Osteoblast (primary cell): ENCODE measurements at places on chromosomes 3 and 15. TPM values are rescaled to one million over a fixed set of nuclear protein-coding genes. Genes with fewer than 3 reads are reported as not detected.

DNA sequence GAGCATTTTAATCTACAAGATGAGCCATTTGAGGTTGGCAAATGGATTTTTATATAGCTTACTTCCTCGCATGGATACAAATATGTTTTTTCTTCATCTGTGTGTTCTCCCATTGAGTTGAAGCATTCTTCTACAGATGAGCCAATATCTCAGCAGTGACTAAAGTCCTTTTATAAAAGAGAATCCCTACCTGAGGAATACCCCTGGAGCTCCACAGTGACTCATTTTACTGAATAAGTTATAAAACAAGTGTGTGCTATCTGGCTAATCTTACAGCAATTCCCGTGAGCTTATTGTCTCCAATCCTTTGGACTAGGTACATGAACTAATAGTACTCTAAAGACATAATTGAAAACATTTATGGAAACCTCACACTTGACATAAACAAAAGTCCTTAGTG is 354.2 kb upstream of the BCHE start:
- no peak for DNase-seq

DNA sequence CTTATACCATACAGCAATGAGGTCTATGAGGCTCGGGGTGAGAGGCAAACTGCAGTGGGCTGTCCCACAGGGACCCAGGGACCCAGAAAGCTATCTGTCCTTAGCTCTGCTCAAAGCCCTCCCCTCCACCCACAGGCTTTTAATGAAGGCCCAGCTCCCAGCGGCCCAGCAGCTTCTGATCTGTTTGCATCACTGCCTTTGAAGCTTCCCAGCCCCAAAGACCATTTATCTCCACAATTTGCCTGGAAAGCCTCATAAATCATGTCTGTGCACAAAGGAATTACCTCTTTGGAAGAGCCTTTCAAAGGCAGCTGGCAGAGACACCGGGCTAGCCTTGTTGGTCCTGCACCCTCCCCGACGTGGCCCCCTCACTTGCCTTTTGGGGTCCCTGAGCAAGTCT is 123.9 kb downstream of the RAB11A start:
- DNase-seq = no peak

GRCh38 chr3:195031574-195032003 is 239.4 kb downstream of the XXYLT1 start:
- peak; percentile 58 for DNase-seq

GRCh38 chr15:90581771-90582352 is 52.1 kb downstream of the CRTC3 start:
- no peak for DNase-seq

- no peak for DNase-seq
Observed at GRCh38 chr15:83127547-83128150, 20.2 kb downstream of the TM6SF1 start.

DNA sequence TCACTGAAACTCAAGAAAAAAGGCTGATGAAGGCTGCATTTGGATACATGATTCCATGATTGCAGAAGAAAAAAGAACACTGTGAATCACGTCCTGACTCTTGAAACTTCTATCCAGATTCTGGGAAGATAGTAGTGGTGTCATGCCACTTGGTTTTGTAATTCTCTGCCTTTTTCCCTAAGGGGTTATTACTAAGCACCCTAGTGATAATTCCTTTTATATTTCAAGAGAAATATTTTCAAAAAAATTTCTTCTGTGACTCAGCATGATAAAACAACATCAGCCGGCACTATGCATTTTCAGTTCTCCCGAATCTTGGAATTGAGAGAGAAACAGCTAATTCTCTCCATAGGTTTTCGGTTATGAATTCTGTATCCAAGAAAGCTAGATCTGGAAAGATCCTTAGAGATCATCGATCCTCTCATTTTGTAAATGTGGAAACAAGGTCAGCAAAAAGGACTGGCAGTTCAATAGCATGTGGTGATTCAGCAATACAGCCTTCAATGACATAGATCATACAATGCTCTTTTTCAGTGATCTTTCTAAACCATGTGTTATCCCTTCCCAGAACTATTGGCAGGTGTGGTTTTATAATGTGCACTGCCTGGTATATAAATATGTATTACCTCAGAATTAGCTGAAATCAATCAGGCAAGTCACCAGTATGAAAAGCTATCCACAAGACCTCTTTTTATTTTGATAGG is 42.6 kb upstream of the TP63 start:
- DNase-seq = peak; percentile 88

DNA sequence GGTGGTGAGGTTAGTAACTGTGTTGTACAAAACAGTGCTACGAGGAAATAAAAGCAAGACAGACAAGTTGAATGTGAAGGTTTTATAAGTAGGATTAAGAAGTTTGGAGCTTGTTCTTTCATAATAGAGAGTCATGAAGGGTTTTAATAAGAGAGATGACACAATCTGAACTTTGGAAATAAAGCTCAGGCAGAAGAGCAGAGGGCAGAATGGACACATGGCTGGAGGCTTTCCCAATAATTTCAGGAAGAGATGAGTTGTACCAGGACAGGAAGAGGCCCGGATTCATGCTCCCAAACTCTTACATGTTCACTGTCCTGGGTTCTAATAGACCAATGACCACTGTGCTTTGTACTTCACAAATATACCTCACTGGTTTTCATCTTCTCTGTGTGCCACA is 194.8 kb downstream of the SLC9A9 start:
- DNase-seq = no peak

SCG5 gene
- total RNA-seq = 6.8 and 9.0 TPM in 2 replicates
